DMS79 treated with DMSO at 0.1 percent for 48 hours (cell line): ENCODE measurements at places on chromosomes 1 and 21.

DNA sequence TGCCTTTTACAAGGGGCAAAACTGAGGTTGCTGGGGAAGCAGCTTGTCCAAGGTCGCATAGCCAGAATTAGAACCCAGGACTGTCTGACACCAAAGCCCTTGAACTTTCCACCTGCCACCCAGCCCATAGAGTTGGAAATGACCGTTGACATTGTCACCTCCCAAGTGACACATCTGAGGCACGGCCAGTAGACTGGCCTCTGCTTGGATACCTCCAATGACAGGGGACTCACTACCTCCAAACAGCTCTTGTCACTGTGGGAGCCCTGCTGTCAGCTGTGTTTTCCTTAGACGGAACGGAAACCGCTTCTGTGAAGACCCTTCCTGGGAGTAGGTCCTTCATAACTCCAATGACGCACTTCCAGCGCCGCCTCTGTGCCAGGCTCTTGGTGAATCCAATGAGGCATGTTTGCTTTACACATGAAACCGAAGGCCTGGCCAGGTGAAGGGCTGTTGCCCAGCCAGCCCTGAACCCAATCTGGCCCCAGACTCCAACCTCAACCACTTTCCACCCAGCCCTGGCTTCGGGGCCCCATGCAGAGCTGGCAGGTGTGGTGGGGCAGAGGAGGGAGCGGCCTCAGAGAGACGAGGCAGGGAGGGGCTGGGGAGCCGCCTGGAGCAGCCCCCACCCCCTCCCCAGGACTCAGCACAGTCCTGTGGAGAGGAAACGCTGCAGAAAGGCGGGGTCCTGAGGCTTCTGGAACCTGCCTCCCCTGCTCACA, 109.2 kb upstream of the IFFO2 start:
- peak; percentile 90 for DNase-seq

DNA sequence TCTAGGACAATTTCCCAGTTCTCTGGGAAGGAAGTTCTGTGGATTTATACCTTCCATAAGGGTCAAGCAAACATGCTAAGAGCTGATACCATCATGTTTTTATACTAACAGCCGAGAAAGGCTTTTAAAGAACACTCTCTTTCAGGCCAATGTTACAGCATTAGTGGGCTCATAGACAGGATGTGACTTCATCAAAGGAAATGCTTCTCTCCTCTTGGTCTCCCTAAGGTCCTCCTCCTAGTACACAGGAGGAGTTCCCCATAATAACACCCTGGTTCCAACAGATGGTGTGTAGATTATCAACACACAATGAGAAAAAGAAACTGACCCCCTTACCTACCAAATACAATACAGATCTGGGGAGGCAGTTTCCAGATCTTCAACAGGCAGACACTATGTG, 26.7 kb upstream of the GLIS1 start:
- DNase-seq, result no peak

DNA sequence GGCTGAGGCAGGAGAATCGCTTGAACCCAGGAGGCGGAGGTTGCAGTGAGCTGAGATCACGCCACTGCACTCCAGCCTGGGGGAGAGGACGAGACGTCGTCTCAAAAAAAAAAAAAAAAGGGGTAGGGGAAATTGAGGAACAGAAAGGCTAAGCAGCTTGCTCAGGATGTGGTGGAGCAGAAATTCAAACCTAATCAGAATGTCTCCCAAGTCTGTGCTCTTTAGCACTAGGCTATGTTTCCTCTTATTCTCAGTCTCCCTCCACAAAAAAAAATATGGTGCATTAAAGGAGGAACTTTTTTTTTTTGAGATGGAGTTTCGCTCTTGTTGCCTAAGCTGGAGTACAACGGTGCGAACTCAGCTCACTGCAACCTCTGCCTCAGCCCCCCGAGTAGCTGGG, 114.2 kb downstream of the SLC16A1 start:
- no peak for DNase-seq

DNA sequence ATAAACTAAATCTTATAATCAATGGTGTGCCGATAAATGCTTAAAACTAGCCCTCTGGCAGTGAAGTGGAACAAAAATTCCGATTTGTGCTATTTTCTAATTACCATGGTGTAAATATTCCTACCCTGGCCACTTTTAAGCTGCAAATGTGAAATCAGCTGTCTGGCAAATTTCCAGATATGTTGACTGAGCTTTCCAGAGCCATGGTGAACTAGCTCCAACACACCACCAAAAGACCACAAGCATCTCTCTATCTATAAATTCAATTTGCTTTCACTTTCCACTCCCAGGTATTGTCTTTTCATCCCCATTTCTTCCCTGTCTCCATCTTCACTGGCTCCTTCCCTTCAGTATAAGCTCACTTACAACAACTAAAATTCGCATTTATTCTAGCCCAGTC, 152.3 kb upstream of the RGS18 start:
- no peak for DNase-seq

DNA sequence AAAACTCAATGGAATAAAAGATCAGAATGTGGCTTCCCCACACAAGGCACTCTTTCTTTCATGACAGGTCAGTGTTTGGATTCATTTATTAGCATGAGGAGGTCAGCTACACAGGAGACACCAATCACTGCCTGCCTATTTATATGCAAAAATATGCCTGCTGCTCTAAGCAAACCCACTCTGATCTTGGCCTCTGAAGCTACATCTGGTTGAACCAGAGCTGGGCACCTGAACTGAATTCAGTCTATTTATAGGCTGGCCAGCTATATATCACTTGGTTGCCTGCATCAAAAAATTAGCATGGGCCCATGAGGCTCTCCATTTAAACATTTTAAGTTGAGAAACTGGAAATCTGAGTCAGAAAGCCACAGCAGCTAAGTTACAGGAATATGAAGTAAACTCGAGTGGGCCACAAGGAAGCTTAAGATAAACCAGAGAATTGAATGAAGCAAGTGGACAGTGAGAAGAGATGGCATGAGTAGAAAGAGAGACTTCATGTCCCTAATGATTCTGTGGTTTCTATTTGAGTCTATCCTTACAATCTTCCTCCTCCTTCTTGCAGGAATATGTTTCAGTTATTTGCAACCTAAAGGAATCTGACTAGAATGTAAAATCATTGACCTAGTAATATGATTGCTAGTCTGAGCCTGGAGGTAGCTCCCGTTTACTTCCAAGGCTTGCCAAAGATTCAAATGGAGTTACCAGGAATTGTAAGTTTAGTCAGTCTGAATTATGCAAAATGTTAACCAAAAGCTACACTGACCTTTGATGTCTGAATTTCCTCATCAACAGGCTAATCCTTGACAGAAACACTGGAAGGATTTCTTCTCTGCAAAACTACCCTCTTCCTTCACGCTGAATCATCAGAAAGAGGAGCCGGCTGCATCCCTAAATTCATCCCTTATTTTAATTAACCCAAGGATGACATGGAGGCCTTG, 17.7 kb downstream of the DDAH1 start:
- DNase-seq, result no peak

GRCh38 chr1:43947061-43947873, 517 bp downstream of the IPO13 start:
- DNase-seq, result no peak

GRCh38 chr1:194903524-194903923, 1704.7 kb downstream of the KCNT2 start:
- no peak for DNase-seq

DNA sequence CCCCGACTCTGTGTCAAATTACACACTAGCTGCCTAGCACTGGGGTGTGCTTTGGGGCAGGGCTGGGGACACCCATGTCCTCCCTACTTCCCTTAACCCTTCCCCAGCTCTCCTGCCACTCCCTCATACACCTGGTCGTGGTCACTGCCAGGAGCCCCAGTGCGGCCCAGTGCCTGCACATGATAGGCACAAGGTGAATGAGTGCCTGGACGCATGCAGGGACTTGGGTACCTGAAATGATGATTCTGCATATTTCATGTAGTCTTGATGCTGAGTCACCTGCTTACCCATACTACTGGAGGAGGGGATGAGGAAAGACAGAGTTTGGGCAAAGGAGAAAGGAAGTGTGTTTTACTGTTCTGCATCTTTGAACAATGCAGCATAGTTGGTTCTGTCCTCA, 1.5 kb upstream of the VANGL2 start:
- DNase-seq, result no peak

DNA sequence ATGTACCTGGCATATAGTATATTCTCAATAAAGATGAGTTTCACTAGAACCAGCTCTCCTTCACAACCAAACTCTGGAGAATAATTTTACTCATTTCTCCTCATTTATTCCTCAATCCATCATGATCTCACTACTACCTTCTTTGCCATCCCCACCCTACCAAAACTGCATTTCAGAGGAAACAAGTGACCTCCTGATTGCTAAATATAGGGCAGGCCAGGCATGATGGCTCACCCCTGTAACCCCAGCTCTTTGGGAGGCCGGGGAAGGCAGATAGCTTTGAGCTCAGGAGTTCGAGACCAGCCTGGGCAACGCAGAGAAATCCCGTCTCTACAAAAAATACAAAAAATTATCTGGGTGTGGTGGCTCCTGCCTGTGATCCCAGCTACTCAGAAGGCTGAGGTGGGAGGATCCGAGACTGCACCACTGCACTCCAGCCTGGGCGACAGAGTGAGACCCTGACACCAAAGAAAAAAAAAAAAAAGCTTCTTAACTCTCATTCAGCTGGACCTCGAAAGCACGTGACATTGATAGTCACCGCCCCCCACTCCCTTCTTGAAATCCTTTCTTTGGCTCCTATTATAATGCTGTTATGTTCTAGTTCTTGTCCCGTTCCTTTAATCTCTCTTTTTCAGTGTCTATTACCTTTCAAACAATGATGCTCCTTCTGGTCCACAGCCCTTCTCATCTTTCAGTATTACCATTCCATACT, 2.1 kb downstream of the TESK2 start:
- DNase-seq, result peak; percentile 9
